G401 (cell line): ENCODE measurements at places on chromosomes 7 and 10. TPM values are rescaled to one million over a fixed set of nuclear protein-coding genes. Genes with fewer than 3 reads are reported as not detected.

Gene TMEM236
- total RNA-seq: not detected in 2 replicates

Gene VPS37D
- 8.3 and 9.8 TPM in 2 replicates for total RNA-seq

Gene ZNF503
- 1.5 and 2.0 TPM in 2 replicates for total RNA-seq

Gene TUBAL3
- not detected in 2 replicates for total RNA-seq

Gene NRP1
- 4.0 and 17.1 TPM in 2 replicates for total RNA-seq

Gene LRIT1
- not detected in 2 replicates for total RNA-seq

Gene CD36
- not detected in 2 replicates for total RNA-seq

Gene PLXNA4
- under 0.01 TPM in 1 of 2 replicates, not detected in the other for total RNA-seq

Gene BLNK
- not detected in 2 replicates for total RNA-seq

Gene VSTM4
- total RNA-seq: not detected in 2 replicates

Gene ASZ1
- not detected in 2 replicates for total RNA-seq

Gene TSPAN12
- 0.80 TPM in 1 of 2 replicates, not detected in the other for total RNA-seq

Gene PCLO
- 7.5 and 12.9 TPM in 2 replicates for total RNA-seq

Gene NUTM2A
- not detected in 2 replicates for total RNA-seq

Gene PRPS1L1
- not detected in 2 replicates for total RNA-seq

Gene BEND7
- total RNA-seq: 0.95 and 1.8 TPM in 2 replicates
